Dermis microvascular lymphatic vessel endothelial cell (primary cell): ENCODE measurements at places on chromosomes 4 and X. TPM values are rescaled to one million over a fixed set of nuclear protein-coding genes. Genes with fewer than 3 reads are reported as not detected.

Gene GLA
- 23.3 and 24.4 TPM in 2 replicates for total RNA-seq

Gene HSPA4L
- 1.8 and 2.4 TPM in 2 replicates for total RNA-seq

Gene SLC16A2
- 0.39 and 1.0 TPM in 2 replicates for total RNA-seq

Gene SHROOM2
- 5.3 and 10.1 TPM in 2 replicates for total RNA-seq

Gene HTR2C
- not detected in 2 replicates for total RNA-seq

Gene TCEANC
- 1.2 and 1.6 TPM in 2 replicates for total RNA-seq

Gene SERPINA7
- not detected in 2 replicates for total RNA-seq

Gene ASB12
- total RNA-seq, result under 0.01 TPM in 1 of 2 replicates, not detected in the other

Gene GAGE12J
- not detected in 2 replicates for total RNA-seq

Gene AMOT
- 2.6 and 10.9 TPM in 2 replicates for total RNA-seq

Gene F9
- total RNA-seq, result not detected in 2 replicates
